ENCODE measurements at places on chromosomes 11 and 22.

- DNase-seq: no peak
Measured at GRCh38 chr11:13680501-13681264, 12.2 kb downstream of the FAR1 start.

DNA sequence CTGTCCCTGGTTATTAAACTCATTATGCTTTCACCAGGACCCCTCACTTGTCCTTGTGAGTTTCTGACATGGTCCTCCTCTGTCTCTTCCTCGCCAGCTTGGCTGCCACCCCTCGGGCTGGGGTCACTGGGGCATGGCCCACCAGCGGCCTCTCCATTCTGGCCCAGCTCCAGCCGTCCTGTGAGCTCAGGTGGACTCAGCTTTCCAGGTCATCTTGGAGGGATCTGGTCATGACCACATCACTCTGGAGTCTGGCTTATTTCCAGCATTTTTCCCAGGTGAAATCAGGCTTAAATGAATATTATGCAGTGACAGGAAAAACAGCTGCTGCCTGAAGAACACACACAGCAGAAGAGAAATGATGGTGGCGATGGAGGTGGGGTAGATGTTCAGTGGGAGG, 224.5 kb downstream of the ADAMTS15 start:
- DNase-seq: no peak

GRCh38 chr11:112797648-112798293, 163.4 kb upstream of the NCAM1 start:
- DNase-seq: no peak

DNA sequence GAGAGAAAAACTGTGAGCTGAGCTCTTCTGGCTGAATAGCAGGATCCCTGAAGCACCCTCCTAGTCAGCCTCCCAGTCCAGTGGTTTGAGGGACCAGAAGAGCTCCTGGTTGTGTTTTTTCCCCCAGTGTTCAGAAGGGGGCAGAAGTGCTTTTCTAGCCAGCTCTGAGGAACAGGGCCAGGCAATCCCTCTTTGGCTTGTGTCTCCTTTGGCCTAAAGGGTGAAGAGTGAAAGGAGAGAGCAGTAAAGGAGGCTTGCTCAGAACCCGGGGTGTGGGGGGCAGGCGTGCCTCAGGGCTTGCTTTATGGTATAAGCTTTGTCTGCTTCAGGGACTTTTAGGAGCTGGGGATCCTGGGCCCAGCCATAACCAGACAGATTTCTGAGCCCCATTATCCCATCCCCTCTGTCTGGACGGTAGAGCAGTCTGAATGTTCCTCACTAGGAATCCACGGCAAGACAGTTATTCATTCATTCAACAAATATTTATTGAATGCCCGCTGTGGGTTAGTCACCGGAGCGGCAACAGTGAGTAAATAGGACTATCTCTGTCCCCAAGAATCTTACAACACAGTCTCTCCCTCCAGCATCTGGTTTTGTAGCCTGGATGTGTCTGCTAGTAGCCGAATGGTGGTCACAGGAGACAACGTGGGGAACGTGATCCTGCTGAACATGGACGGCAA, 14.5 kb downstream of the ACP2 start:
- DNase-seq: peak; percentile 24

- no peak for DNase-seq
Measured at GRCh38 chr22:48051796-48052620, 1289.6 kb downstream of the TBC1D22A start.

DNA sequence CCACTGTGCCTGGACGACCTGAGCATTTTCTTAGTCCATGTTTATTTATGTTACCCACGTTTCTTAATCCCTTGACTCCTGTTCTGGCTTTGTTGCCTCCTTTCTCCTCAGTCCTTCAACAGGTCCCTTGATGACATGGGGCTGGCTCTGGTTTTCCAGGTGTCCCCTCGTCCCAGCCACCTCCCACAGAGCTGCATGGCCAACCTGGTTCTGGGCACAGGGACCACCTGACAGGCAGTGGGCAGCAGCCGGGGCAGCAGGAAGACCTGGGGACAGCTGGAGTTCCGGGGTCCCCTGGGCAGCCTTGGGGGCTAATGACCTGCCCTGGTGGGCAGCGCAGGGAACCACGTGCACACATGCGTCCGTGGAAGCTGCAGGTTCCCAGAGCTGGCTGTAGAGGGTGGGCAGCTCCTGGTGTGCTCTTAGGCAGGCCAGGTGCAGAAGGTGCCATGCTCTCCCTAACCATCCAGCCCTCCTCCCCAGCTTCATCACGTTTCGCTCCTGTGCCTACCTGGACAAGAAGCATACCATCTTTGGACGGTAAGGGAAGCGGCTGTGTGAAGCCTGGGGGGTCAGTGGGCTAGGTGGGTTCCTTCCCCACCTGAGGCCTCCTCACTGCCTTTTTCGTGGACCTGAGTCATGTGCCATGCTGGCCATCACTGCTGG, 27.7 kb downstream of the PPIL2 start:
- no peak for DNase-seq

DNA sequence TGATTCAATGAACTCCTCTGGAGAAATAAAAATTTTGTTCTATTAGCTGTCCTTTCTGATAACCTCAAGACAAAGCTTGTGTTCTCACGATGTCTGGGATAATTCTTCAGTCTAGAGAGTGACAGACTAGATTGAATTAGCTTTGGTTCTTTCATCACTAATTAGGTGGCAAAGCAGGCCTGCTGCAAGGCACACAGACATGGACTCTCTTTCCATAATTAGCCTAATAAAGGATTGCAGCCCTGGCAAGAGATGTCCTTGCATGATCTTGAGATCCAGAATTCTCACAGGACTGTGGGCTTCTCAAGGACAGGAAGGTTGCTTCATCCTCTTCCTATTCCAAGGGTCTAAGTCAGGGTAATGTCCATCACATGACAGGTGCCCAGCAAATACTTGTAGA, 245.6 kb upstream of the ZC3H12C start:
- DNase-seq: no peak

- no peak for DNase-seq
Measured at GRCh38 chr11:118217575-118217974, 7.2 kb downstream of the JAML start.
